ENCODE measurements at places on chromosomes 3 and 15.

GRCh38 chr15:73984208-73984979 is 7.7 kb downstream of the STOML1 start:
- peaks cover 43% of the 10 kb centered on the region for H3K4me1 ChIP-seq
- no peak for DNase-seq
- H3K27ac ChIP-seq = no peak overlapping the region
- H3K36me3 ChIP-seq = peaks cover 60% of the 10 kb centered on the region

- H3K4me3 ChIP-seq = no peak overlapping the region
- H3K36me3 ChIP-seq = no peaks in the 10 kb centered on the region
- H3K27ac ChIP-seq = no peak overlapping the region
- no peaks in the 10 kb centered on the region for H3K27me3 ChIP-seq
- H3K4me1 ChIP-seq = no peaks in the 10 kb centered on the region
- DNase-seq = no peak
These were observed 546.8 kb upstream of the EPHA6 start for GRCh38 chr3:96267577-96267976.

GRCh38 chr3:15291589-15292541 is 40.5 kb downstream of the SH3BP5 start:
- H3K36me3 ChIP-seq = peaks cover 4% of the 10 kb centered on the region
- H3K27ac ChIP-seq = no peak overlapping the region

DNA sequence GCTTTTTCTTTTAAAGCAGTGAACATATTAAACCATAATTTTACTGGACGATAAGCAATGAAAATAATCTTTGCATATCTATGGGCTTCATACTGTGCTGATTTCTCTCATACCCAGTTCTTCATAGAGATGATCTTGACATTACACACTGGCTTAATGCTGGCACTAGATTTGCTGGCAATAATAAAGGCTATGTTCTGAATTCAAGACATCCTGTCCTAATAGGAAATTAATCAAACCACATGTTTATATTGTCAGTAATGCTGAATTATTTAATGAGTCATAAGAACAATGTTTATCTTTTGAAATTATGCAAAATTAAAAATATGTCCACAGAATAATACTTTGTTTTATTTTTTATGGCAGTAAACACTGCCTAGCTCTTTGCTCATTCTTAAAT is 643.2 kb downstream of the OTOL1 start:
- no peaks in the 10 kb centered on the region for H3K27me3 ChIP-seq
- no peak overlapping the region for H3K4me3 ChIP-seq
- H3K4me1 ChIP-seq = no peaks in the 10 kb centered on the region

GRCh38 chr15:72991026-72991425 is 61.2 kb upstream of the NEO1 start:
- no peak for DNase-seq
- no peaks in the 10 kb centered on the region for H3K36me3 ChIP-seq

GRCh38 chr3:157107644-157108133 is 52.3 kb downstream of the CCNL1 start:
- no peak for DNase-seq
- no peaks in the 10 kb centered on the region for H3K36me3 ChIP-seq
- no peak overlapping the region for H3K4me3 ChIP-seq
- no peak overlapping the region for H3K27ac ChIP-seq
- peaks cover 30% of the 10 kb centered on the region for H3K4me1 ChIP-seq

- H3K27me3 ChIP-seq = no peaks in the 10 kb centered on the region
- DNase-seq = no peak
- no peak overlapping the region for H3K4me3 ChIP-seq
These were observed 39.8 kb downstream of the TBL1XR1 start for GRCh38 chr3:177157492-177157891.

- H3K27me3 ChIP-seq = no peaks in the 10 kb centered on the region
- DNase-seq = no peak
- no peaks in the 10 kb centered on the region for H3K36me3 ChIP-seq
- no peak overlapping the region for H3K27ac ChIP-seq
- H3K4me1 ChIP-seq = no peaks in the 10 kb centered on the region
- H3K4me3 ChIP-seq = no peak overlapping the region
These were observed 111.7 kb upstream of the TP63 start for GRCh38 chr3:189519458-189519857.

- no peak for DNase-seq
- H3K27ac ChIP-seq = no peak overlapping the region
- no peaks in the 10 kb centered on the region for H3K27me3 ChIP-seq
- H3K36me3 ChIP-seq = peaks cover 43% of the 10 kb centered on the region
These were observed 13.5 kb downstream of the MCCC1 start for GRCh38 chr3:183085634-183086390.

GRCh38 chr3:98563661-98564281 is 29.6 kb downstream of the CPOX start:
- no peaks in the 10 kb centered on the region for H3K27me3 ChIP-seq
- no peak for DNase-seq
